ENCODE measurements at places on chromosomes 4 and X.

DNA sequence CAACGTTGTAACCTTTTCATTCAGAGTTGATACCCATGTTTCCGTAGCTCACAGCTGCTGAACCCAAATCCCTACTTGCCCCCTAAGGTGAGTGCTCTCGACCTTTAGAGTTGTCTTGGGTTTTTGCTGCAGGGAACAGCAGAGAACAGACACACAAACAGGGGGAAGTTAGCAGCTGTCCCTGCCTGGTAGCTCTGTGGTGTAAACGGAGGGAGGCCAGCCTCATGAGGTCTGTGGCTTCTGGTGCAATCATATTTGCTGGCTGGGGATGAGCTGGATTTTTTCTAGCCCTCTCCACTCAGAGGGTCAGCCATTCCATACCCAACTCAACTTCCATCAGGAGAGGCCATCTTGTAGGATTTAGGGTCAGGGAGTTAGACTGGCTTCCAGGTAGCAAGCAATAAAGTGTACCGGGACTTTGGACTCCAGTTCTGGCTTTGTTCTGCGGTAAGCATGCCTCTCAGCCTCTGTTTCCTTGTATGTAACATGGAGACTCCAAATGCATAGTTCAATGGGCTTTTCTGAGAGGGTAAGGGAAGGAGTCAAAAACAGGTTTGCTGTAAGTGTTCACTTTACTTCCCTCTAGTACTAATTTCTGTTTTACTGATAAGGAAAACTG is 218.9 kb downstream of the MID1IP1 start:
- no peak for DNase-seq

DNA sequence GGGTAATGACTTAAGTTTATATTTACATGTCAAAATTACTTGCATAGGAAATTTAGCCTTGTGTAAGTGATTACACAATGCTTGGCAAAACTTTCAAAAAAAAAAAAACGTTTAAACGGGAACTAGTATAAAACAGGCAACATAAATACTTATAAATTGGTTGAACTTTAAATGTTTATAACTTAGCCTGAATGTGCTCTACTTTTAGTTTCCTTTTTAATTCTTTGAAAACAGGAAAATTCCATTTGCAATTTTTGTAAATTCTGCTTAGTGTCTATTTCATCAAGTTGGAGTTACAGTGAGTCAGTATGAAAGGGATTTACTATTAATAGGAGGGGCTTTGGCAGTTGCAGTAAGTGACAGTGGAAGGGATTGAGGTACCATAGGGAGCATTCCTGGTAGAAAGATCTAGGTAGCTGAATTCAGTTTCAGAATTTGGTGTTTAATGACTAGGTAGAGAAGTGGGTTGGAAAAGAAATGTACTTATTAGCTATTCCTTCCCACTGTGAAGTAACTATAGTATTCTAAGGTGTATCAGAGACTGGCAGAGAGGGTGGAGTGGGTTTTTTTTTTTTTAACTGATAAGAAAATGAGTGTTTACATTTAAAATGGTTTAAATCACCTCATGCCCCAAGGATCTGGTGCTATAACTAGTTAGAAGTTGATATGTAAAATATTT is 2.8 kb downstream of the STAG2 start:
- DNase-seq = no peak

- DNase-seq = no peak
These were observed 5.6 kb upstream of the SMIM31 start for GRCh38 chr4:164748375-164748774.

- no peak for DNase-seq
These were observed 8.9 kb upstream of the SMIM10 start for GRCh38 chrX:134981910-134982309.

DNA sequence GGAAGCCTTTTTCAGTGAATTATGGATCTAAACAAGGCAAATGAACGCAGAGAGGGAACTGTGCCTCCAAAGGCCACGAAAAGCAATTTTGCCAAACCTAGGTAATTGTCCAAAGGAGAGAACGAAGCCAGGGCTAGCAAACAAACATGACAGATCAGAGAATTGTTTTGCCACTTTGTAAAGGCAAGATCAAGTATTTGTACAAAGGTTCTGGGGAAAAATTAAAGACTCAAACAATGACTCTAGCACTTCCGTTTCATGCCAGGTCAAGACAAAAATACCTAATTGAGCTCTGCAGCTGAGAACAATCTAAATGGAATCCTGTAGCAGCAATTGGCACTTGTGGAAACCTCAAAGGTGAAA is 8.5 kb downstream of the RBM47 start:
- no peak for DNase-seq

GRCh38 chr4:17664755-17665154 is 50.3 kb downstream of the MED28 start:
- no peak for DNase-seq

DNA sequence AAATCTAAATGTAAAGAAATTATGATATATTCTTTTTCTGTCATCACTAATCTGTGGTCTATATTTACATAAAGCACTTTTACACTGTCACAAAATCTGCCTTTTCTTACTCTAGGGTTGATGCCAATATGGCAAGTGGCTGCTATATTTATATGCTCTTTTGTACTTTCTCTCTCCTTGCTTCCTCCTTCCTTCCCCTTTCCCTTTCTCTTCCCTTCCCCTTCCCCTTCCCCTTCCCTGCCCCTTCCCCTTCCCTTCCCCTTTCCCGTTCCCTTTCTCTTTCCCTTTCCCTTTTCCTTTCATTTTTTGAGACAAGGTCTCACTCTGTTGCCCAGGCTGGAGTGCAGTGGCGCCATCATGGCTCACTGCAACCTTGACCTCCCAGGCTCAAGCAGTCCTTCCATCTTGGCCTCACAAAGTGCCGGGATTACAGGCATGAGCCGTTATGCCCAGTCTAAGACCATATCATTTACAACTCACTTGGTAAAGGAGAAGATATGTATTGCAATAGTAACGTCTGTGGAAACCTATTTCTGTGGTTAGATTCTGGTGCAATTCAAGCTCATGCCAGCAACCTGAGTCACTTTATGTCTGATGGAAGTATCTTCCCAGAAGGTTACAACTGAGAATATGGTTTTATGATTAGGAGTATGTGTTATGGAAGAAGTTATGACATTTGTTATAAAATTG is 13.9 kb upstream of the PLAC8 start:
- DNase-seq = no peak

DNA sequence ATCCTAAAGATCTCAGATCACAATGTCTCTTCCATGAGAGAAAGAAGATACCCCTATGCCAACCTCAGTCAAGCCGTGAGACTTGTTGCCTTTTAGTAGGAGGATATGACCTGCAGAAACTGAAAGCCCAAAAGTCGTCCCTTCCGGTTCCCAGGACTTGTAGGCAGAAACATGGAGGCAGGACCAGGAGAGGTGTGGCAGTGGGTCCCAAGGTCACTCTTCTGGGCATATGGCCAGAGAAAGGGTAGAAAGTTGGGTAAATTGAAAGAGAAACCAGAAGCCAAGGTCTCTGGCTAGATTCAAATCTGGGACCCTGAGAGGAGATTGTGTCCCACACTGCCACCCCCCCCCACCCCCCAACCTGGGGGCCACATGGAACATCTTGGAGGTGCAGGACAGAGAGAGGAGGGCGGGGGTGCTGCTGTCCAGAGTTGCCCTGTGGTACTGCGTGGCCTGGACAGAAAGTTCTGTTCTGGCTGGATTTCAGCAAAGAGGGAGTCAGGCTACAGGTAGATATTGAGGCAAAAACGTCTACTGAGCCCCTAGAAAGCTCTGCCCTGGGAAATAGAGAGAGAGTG is 55.4 kb downstream of the DDX3X start:
- DNase-seq = no peak

GRCh38 chrX:1536712-1537030 is 314 bp downstream of the P2RY8 start:
- DNase-seq = no peak

GRCh38 chr4:76235407-76235806 is 16.1 kb upstream of the FAM47E start:
- DNase-seq = no peak

- no peak for DNase-seq
These were observed 108.3 kb downstream of the LHFPL1 start for GRCh38 chrX:112571388-112571787.

DNA sequence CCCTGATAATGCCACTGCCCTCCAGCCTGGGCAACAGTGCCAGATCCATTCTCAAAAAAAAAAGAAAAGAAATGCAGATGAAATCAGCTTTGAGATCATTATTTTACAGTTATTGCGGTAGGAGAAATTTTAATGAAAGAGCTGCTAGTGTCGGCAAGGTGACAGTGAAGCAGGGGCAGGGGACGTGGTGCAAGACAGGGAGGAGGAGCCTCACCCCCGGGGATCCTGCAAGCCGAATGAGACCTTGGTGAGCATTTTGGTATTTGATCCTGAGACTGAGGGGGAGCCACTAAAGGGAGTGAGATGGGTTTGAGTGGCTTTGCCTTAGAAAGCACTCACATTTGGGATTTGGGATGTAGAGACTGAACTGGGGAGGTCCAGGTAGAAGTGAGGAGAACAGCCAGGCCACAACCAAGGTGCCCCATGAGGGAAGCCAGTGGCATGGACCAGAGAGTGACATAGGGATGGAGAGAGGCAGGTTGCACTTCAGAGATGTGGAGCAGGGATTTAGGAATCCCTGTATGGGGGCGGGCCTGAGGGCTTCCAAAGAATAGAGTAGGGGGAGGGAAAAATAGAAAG is 23.6 kb downstream of the RBM10 start:
- DNase-seq = no peak

DNA sequence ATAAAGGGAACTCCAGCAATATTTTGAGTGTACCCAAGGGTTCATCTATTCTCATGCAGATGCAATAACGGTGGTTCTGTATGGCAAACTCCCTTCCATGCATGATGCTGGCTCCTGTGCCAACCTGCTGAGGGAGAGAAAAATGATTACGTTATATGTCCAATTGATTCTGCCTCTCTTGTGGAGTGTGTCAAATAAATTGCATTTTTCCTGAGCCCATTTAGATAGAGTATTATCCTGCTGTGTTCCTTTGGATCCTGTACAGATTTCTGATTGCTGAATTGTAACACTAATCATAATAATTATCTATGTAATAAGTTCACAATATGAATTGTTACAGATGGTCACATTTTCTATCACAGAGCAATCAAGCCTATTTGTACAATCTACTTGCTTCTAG is 821.7 kb downstream of the C4orf33 start:
- DNase-seq = no peak

DNA sequence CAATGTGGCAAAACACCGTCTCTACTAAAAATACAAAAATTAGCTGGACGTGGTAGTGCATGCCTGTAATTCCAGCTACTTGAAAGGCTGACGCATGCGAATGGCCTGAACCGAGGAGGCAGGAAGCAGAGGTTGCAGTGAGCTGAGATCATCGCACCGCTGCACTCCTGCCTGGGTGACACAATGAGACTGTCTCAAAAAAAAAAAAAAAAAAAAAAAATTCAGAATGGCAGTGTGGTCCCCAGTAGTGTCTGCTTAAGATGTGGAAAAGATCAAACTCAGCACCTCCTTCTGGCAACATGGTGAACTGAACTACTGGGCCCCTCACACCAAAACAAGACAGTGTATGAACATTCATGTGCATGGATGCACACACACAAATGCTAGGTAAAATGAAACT is 32.2 kb downstream of the SMS start:
- DNase-seq = no peak

Measured in amygdala (tissue), 56 donors.